Keratinocyte (primary cell): ENCODE measurements at places on chromosomes 6 and 20.

DNA sequence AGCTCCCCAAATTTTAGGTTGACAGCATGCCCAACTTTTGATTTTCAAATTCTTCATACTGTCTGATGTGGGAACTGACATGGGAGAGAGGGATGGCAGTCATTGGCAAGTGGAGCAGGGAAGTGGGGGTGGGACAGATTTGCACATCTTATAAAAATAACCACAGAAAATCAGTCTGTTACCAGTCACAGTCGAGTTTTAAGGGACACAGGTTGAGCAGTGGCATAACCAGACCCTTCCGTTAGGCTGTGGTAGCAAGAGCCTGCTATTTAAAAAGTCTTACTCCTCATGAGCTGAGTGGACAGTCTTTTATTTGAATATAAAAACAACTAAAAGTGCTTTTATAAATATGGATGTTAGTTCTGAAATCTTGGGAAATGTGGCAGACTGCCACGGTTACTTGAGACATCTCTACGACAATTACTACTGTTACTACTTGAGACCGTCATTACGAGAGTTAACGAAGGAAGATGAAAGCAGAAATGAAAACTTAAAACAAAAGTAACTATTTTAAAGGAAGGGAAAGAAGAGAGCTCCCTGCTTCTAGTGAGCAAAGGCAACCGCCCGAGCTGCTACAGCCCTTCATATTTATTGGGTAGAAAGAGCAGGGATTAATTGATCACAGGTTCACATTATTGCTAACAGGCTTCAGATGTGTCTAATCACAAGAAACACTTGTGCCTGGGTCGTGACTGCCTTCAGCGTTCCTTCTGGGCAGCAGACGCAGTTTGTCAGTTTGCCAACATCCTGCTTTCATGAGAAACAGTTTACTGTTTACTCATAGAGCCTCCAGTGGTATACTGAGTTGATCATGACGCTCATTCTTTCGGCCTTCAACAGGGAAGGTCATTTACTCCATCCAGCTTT is 71.3 kb downstream of the EFHC1 start:
- no peak for DNase-seq
- H3K27ac ChIP-seq: no peak overlapping the region
- H3K27me3 ChIP-seq: no peaks in the 10 kb centered on the region
- no peaks in the 10 kb centered on the region for H3K36me3 ChIP-seq

DNA sequence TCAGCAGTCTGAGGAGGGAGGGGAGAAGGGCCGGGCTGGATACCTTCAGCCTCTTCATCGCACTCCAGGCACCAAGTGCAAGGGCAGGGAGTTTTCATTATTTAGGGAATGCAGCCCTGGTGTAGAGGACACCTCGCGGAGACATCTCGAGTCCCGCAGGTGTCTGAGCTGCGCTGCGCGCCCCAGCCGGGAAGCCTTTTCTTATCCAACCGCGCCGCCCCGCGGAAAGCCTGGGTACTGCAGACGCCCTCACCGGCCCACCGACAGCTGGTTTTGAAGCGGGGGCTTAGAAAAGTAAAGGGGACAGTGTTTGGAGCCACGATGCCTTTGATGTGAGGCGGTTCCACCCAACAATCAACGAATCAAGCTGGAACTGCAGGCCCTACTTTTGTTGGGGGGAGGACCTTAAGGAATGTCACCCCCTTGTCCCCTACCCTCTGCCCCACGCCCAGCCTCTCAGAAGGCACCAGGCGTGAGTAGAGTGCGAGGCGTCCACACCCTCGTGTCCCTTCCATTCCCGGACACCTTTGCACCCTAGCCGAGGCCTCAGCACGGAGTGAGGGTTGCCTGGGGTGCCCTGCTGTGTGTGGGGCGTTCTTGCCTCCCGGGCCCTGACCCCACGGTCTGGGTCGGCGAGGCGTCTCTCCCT is 8.6 kb downstream of the NKX2-2 start:
- H3K27ac ChIP-seq: no peak overlapping the region
- H3K27me3 ChIP-seq: peaks cover 54% of the 10 kb centered on the region
- H3K4me1 ChIP-seq: peaks cover 5% of the 10 kb centered on the region
- H3K36me3 ChIP-seq: no peaks in the 10 kb centered on the region
- DNase-seq: no peak

DNA sequence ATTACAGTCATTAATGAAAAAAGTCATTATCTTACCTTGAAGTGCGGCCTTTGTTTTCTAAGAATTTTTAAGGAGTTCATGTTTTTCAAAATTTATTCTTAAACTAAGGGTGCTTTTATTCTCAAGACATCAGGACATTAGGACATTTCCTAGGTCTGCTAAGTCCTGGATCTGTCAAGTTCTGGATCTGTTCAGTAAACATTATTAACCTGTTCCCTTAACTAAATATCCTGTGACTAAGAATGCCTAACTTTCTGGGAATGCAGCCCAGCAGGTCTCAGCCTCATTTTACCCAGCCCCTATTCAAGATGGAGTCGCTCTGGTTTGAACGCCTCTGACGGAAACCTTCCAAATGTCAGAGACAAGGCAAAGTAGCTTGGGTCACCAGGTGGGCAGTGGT is 302.6 kb downstream of the SYNE1 start:
- H3K4me3 ChIP-seq: no peak overlapping the region
- no peak for DNase-seq
- H3K4me1 ChIP-seq: no peaks in the 10 kb centered on the region
- no peak overlapping the region for H3K27ac ChIP-seq
- no peaks in the 10 kb centered on the region for H3K27me3 ChIP-seq

GRCh38 chr6:18741741-18742140 is 354.6 kb downstream of the RNF144B start:
- no peak for DNase-seq
- no peaks in the 10 kb centered on the region for H3K27me3 ChIP-seq
- no peak overlapping the region for H3K4me3 ChIP-seq
- no peaks in the 10 kb centered on the region for H3K36me3 ChIP-seq

DNA sequence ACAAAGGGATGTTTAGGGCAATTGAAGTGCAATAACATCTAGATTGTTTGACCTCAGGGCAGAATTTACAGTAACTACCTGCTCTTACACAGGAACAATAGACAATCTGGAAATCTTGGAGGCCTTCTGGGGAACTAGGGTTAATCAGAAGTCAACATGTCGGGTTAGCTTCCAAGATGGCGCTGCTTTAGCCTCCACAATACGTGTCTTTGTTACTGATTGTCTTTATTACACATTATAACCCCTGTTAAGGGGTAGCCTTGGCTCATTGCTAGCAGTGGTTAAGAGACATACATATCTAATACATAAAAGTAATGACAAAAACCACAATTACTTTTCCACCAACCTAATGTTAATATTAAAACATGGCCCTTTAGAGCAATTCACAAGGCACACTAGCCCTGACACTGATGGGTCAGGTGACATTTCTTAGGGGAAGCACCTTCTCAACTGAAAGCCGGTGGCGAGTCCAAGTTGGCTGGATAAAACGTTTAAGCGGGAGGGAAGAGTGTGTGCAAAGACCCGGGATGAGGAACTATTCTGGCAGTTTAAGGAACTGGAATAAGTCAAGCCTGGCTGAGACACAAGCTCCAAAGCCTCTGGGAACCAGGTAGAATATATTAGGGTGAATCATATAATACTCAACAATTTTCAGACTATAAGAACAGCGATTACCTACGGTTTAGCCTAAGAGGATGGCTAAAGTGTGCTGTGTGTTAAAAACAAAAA is 236.9 kb downstream of the BCAS1 start:
- H3K27me3 ChIP-seq: no peaks in the 10 kb centered on the region
- H3K4me3 ChIP-seq: no peak overlapping the region
- peaks cover 26% of the 10 kb centered on the region for H3K4me1 ChIP-seq
- peak overlapping the region; percentile 18 for H3K27ac ChIP-seq

DNA sequence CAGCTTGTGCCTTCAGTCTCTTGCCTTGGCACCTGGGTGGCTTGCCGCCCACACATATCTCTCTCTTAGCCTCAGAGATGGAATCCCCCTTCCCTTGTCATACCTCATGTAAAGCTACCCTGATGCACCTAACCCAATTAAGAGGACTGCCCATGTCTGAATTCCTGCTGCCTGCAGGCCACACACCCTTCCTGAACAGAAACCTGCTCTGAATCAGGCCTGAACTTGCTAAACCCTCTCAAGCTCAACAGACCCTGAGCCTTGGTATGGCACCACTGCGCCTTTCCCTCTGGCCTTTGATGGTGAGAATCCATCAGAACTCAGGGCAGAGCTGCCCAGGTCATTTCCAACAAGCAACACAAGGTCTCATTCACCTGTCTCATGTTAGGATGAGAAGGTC is 5.2 kb downstream of the RAET1G start:
- no peak overlapping the region for H3K4me3 ChIP-seq
- DNase-seq: no peak
- H3K36me3 ChIP-seq: no peaks in the 10 kb centered on the region
- peaks cover 11% of the 10 kb centered on the region for H3K4me1 ChIP-seq
